ENCODE measurements at places on chromosomes 12 and 14.

GRCh38 chr12:87467936-87468335 lies 561.3 kb downstream of the C12orf50 start:
- no peak for DNase-seq

- no peak for DNase-seq
Measured at GRCh38 chr14:96151242-96151641, 53.4 kb upstream of the BDKRB2 start.

DNA sequence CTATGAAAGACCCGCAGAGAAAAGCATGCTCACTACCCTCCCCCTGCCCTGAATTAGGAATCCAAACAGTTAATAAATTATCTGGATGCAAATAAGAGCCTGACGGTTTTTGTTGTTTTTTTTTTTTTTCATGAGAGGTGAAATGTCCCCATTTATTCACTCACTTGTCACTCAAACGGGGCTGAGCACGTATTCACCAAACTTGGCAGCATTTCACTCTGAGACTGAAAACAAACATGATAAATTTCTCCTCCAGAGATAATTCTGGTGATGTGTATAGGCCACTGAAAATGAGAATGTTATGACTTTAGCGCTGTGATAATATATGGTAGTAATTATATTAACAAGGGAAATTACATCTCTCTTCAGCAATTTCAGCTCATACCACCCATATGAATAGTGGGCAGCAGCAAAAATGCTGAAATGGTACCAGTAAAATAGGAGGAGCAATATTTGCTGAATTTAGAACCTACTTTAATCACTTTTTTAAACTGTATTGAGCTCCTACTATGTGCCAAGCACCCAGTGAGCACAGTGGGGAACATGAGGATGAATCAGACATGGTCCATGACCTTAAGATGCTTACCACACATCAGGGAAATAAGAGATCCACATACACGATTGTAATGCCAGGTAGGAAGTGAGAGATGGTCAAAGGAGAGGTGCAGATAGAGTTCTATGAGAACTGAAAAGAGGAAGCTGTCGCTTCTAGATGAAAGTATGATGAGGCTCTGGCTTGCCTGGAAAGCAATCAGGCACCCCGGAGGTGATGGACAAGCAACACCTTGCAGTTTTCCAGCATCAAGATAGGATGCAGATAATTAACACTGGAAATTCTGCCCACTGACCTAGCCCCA lies 286.5 kb upstream of the TMPO start:
- DNase-seq, result no peak

- no peak for DNase-seq
Measured at GRCh38 chr12:102903337-102904007, 13.6 kb downstream of the PAH start.

DNA sequence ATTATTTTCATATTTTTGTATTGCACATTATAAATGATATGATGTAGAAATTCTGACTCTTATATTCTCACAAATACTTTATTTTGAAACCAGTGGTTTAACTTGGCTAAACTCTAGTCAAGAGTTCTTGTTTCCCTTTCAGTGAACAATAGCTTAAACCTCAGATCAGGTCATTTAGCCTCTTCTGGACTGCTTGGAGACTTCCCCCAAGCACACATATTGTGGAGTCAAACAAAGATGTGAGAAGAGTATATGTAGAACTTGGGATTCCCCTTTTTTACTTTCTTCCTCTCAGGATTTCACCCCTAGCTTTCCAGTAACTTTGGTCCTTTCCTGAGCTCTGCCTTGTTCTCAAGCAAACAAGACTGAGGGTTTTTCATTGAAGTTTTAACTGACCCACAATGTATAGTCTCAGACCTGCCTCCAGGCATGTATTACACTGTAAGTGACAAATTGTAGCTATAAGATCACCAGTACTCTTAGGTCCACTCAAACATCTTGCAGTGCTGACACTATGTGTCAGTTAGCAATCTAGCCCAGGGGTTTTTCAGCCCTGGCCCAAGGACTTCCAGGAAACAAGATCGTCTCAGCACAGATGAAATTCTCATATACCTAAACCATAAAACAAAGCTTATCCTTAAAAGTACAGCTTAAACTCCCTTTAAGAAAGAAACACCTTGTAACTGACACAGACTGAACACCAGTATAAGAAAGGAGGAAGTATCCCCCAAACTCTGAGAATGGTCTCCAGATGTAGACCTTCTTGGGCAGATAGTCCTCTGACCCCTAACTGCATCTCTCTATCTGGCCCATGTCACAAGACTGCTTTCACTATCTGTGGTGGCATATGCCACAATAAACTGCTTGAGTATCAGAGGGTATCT lies 98.6 kb downstream of the SLC6A15 start:
- no peak for DNase-seq
